IMR-90 (cell line): ENCODE measurements at places on chromosomes 16 and 17. TPM values are rescaled to one million over a fixed set of nuclear protein-coding genes. Genes with fewer than 3 reads are reported as not detected.

The PERCC1 gene
- not detected in 2 replicates for total RNA-seq

The SEZ6 gene
- total RNA-seq, result not detected in 2 replicates

The HBA1 gene
- not detected in 2 replicates for total RNA-seq

The WNK4 gene
- 1.3 and 1.9 TPM in 2 replicates for total RNA-seq

The SLC12A3 gene
- not detected in 2 replicates for total RNA-seq

The GPRC5B gene
- total RNA-seq, result 2.2 and 2.5 TPM in 2 replicates

The CHST4 gene
- under 0.01 TPM in 1 of 2 replicates, not detected in the other for total RNA-seq

The SMPD3 gene
- not detected in 2 replicates for total RNA-seq

The SHISA9 gene
- under 0.01 TPM in 2 replicates for total RNA-seq

The C16orf74 gene
- 4.5 and 5.0 TPM in 2 replicates for total RNA-seq

The DNAAF8 gene
- total RNA-seq, result 0.54 and 0.56 TPM in 2 replicates

The HBQ1 gene
- not detected in 2 replicates for total RNA-seq

The FOXC2 gene
- 0.90 and 1.1 TPM in 2 replicates for total RNA-seq

The IL17C gene
- total RNA-seq, result not detected in 2 replicates

The GCSH gene
- 9.3 and 19.7 TPM in 2 replicates for total RNA-seq

The TBC1D26 gene
- not detected in 2 replicates for total RNA-seq

The RNF43 gene
- under 0.01 TPM in 2 replicates for total RNA-seq

The MPO gene
- total RNA-seq, result not detected in 2 replicates

The CORO7 gene
- 6.3 and 7.8 TPM in 2 replicates for total RNA-seq

The TBC1D3G gene
- total RNA-seq, result not detected in 2 replicates

The MT1M gene
- not detected in 2 replicates for total RNA-seq
